ENCODE measurements at places on chromosomes 1 and 21. TPM values are rescaled to one million over a fixed set of nuclear protein-coding genes. Genes with fewer than 3 reads are reported as not detected.

The PDZK1IP1 gene
- total RNA-seq, result 3.5 TPM

The HES4 gene
- total RNA-seq, result 3.0 TPM

The SLC2A5 gene
- 0.46 TPM for total RNA-seq

The MRPL39 gene
- 70.2 TPM for total RNA-seq

The NBPF20 gene
- 3.8 TPM for total RNA-seq
